ENCODE measurements at places on chromosomes 6 and 20.

DNA sequence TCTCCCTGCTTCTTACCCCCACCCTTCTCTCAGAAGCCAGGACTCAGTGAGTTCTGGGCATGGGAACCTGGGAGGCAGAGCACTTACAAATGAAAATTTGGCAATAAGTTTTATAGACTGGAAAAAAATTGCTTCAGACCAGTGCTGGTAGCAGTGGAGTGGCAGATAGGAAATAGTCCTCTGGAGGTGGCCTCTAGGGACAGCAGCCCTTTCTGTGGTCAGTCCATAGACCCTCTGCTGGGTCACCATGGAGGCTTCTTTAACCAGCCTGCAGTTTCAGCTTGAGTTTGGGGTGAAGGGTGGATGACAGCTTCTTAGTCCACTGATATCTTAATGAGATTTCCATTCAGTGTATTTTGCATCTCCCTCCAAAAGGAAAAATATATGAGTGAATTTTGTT lies 179.1 kb downstream of the ARID1B start:
- DNase-seq: no peak

DNA sequence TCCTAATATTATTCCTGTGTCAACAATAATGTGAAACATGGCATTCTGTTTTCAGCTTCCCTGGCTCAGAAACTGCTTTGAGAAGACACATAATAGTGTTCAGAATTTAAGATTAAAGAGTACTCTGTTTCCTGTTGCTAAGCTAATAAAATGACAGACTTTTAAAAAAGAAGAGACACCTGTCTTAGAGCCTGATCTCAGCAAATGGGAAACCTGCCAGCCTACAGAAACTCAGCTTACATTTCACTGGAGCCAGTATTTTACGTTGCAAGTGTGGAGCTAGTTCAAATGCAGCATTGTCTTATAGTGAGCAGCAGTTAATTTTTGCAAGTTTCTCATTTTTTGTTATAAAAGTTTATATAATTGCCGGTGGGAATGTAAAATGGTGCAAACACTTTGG lies 28.8 kb downstream of the KIZ start:
- DNase-seq: no peak

GRCh38 chr20:58366866-58367265 lies 22.2 kb upstream of the VAPB start:
- no peak for DNase-seq

DNA sequence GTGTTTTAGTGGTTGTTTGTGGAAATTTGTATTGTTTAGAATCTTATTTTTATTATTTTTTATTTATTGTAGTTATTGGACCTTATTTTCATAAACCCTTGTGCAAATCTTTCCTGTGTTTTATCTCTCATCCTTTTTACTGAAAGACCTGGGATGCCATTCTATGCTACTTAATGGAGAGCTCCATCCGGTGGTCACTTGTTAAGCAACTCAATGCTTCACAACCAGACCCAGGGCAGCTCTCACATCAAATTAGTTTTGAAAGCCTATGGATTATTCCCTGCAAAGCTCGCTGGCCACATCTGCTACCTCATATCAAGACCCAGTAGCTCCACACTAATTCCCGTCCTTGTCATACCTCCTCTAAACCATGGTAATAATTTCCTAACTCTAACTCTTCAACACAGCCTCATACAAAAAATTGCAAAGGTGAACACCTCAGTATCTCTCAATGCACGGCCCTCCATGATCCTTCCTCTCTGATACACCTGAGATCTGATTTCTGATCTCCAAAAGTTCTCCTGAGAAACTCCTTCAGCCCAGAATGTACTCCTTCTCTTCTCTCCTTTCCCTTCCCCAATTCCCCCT lies 296.6 kb upstream of the MANEA start:
- DNase-seq: no peak

GRCh38 chr20:33667676-33668465 lies 1.1 kb downstream of the ACTL10 start:
- no peak for DNase-seq

DNA sequence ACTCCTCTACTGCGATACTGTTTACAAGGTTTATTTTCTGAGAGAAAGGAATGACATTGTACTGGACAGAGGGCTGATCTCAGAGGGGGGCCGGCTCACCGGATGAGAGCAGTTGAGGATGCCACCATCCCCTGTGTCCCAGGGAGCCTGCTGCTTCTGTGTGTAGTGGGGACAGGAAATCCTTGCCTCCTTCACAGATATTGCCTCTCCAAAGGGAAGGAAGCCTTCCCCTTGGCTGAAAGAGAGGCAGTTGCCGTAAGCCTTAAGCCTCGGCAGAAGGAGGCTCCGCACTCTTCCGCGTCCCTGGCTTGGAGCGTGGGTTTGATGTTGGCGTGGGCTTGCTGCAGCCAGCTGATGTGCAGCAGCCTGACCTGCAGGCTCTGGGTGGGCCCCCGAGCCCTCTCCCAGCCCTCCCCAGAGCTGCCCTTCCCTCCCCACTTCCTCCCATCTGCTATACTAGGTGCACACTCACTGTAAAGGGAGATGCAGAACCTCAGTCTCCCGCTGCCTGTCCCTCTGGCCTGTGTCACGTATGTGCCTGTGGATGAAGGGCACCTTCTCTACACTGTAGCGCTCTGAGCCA lies 45.7 kb upstream of the RPS6KA2 start:
- DNase-seq: no peak

DNA sequence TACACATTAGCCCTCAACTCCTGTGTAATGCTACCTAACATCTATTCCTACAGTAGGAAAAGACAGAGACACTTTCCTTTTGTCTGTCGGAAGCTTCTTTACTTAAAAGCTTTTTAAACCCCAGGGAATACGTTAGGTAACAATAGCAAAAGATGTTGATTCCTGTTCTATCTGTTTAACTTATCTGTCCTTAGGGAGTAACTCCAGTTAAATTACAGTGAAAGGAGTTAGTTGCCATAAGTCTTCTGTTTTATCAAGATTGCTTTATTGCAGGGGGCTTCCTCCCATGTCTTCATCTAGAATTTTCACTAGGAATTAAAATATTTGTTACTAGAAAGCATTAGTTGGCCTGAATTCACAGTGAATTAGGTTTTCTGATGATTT lies 26.2 kb downstream of the TOP1 start:
- DNase-seq: no peak

DNA sequence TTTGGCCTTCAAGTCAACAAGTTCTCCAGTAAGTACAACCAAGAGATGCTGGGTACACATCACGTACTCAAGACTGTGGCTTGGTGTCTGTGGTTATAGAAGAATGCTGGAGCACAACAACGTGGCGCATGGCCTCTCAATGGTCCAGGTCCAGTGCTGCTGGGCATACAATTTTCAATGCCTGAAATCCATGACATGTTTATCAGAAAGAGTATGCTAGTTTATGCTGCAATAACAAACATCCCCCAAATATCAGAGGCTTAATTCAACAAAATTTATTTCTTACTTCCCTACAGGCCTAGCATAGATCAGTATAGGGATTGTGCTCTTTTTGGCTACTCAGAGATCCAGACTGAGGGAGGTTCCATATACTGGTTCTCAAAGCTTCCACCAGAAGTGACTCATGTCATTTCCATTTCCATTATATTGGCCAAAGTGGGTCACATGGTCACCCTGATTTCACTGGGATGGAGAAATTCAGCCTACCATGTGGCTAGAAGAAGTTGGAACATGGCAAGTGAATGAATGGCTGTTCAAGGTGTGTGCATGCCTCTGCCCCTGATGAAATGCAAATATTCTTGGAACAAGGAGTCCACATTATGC lies 33.3 kb upstream of the KIF16B start:
- no peak for DNase-seq

DNA sequence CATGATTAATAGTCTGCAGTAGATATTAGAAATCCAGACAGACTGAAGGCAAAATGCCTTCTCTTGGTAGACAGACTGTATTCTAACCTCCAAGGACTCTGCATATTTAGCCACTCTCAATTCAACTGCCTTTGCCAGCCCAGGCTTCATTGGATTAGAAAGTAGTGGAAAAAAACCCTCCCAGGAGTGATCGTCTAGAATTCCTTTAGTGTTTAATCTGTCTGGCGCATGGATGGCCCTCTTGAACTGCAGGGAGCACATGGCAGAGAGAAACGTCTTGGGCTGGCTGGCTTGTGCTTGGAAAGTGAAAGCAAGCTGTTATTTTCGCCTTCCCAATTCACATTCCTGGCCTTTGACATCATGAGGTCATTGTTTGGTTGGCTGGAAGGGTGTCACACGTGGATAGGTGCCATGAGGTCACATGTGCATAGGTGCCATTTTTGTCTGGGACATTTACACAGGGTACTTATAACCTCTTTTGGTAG lies 30.9 kb upstream of the NEDD9 start:
- DNase-seq: no peak

GRCh38 chr6:123668965-123669591 lies 32.3 kb upstream of the TRDN start:
- DNase-seq: no peak

DNA sequence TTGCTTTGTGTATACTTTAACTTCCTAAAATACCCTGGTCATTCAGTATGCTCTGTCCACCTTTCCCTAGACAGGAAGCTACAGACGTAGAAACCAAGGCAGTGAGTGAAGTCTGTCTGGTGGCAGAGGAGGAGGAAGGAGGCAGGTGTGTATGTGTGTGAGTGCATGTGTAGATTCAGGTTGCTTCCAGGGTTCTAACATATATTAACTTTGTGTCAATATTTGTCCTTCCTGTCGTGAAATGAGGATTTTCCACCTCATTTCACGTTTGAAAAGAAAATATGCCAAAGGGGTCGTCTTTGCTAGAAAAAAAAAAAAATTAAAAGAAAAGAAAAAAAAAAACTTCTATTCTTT lies 411.5 kb downstream of the PKHD1 start:
- DNase-seq: no peak

DNA sequence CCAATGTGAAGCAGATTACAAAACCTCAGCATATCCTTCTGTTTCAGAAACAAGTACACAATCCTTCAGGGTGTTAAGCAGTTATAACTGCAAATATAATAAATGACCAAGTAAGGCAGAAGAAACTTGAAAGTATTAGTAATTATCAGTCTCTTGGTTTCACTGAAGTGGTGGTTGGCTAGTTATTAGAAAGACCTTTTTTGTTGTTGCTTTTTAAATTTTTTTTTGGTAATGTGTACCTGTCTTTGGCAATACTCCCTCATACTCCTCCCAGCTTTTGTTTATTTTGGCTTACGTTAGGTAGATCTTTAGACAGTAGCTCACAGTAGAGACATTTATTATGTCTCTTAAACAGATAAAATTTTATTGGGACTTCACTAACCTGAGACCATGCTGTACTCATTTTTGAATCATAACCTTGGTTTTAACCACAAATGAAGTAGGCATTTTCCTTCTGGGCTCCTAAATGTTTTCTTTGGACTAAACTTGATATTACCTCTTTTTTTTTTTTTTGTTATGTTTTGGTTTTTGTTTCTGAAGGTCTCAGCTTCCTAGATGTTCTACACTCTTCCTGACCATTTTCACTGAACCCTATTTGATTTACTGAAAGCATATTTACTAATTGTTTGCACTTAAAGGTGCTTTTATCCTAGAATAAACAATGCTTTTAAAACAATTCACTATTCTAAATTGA lies 6.4 kb downstream of the CD2AP start:
- DNase-seq: no peak

DNA sequence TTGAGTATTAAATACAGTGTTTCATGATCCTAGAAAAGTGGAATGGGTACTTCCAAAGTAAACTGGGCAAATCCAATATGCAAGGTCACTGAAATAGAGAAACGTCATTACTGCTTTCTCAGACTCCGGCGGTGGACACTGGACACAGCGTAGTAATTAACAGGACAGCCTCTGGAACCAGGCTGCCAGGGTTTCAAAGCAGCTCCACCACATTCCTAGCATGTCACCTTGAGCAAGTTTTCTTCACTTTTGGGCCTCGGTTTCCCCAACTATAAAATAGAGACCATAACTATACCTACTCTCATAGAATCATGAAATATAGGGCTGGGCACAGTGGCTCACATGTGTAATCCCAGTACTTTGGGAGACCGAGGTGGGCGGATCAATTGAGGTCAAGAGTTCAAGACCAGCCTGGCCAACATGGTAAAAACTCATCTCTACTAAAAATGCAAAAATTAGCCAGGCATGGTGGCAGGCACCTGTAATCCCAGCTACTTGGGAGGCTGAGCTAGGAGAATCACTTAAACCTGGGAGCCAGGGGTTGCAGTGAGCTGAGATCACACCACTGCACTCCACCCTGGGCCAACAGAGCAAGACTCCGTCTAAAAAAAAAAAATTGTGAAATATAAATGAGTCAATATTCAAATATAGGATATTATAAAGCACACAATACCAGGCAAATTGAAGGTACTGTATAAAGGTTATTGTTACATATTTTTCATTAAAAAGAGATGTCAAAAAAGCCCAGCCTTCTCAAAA lies 24.9 kb downstream of the ARHGAP18 start:
- no peak for DNase-seq

- no peak for DNase-seq
Observed at GRCh38 chr6:21166754-21167153, 426.8 kb upstream of the SOX4 start.

GRCh38 chr6:157999168-158000051 lies 17.7 kb downstream of the SYNJ2 start:
- no peak for DNase-seq

GRCh38 chr20:21175433-21175832 lies 49.6 kb downstream of the KIZ start:
- no peak for DNase-seq

GRCh38 chr6:53484476-53485280 lies 60.2 kb downstream of the GCLC start:
- no peak for DNase-seq

DNA sequence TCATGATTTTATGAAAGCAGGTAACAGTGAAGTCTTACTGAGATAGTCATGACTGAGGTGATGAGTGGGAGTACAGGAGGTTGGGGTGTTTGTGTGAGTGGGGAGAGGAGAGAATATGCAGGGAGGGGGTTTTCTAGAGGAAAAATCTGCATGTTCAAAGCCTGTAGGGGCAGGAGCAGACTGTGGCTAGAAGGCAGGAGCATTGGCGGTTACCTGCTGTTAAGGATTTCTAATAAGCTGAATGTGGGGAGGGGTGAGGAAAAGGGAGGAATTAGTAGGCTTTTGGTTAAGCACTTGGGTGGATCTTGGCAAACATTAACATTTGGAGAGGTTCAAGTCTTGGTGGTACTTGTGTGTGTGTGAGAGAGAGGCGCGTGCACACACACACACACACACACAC lies 70.8 kb downstream of the EYA4 start:
- no peak for DNase-seq

DNA sequence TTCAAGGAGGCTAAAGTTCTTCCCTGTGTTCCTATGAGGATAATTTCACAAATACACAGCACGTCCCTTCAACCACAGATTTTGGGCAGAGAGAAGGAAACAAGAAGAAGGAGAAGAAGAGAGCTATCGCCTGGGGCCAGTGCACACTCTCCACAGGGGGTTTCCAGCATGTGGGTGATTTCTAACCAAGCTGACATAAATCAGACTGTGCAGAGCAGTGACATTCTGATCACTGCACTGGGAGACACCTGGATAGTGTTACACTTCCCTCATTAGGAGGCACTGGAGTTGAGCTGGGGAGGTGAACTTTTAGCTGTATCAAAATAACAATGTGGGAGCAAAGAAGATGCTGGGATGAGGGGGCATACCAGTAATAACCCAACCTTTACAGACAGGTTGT lies 71.8 kb upstream of the CENPW start:
- DNase-seq: no peak

All from vagina (tissue), 2 donors.